Aortic smooth muscle cell (primary cell): ENCODE measurements at places on chromosomes 11 and 22. TPM values are rescaled to one million over a fixed set of nuclear protein-coding genes. Genes with fewer than 3 reads are reported as not detected.

HEPHL1 gene
- total RNA-seq, result not detected in 2 replicates

OR2AT4 gene
- not detected in 2 replicates for total RNA-seq

OR8A1 gene
- total RNA-seq, result not detected in 2 replicates

INS gene
- not detected in 2 replicates for total RNA-seq

OVOL1 gene
- total RNA-seq, result not detected in 2 replicates

DEFB131B gene
- total RNA-seq, result not detected in 2 replicates

F2 gene
- not detected in 2 replicates for total RNA-seq

TALDO1 gene
- 163 and 213 TPM in 2 replicates for total RNA-seq

GDPD4 gene
- total RNA-seq, result not detected in 2 replicates

VSTM5 gene
- total RNA-seq, result 0.12 and 0.79 TPM in 2 replicates

LYVE1 gene
- 3.3 and 3.8 TPM in 2 replicates for total RNA-seq

OTOG gene
- not detected in 2 replicates for total RNA-seq

PIWIL4 gene
- total RNA-seq, result 2.6 and 3.0 TPM in 2 replicates

HSPB2 gene
- total RNA-seq, result 1.1 and 1.2 TPM in 2 replicates

BATF2 gene
- 0.26 and 0.81 TPM in 2 replicates for total RNA-seq
